DMS79 (cell line): ENCODE measurements at places on chromosomes 4 and X.

DNA sequence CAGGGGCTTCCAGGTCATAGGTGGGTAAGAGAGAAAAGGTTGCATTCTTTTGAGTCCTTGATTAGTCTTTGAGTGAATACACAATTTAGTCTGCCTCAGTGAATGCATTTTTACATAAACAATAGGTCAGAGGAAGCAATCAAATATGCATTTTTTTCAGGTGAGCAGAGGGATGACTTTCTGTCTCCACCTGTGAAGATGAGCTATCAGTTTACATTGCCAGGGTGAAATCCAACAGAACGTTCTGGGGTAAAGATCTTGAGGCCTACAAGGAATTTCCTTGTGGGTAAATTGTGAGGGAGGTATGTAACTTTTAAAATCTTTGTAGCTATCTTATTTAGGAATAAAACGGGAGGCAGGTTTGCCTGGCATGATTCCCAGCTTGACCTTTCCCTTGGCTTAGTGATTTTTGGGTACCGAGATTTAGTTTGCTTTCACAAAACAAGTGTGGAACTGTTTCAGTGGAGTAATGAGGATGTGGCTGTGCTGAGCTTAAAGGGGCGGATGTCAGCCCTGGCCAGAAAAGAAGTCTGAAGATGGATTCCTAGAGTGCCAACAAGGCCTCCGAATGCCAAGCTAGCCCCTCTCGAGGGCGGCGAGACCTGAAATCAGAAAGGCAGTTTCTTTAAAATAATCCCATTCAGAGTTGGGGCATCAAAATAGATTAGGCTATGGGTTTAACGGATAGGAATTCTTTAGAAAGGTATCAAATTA lies 29.5 kb downstream of the TMEM131L start:
- DNase-seq, result no peak

DNA sequence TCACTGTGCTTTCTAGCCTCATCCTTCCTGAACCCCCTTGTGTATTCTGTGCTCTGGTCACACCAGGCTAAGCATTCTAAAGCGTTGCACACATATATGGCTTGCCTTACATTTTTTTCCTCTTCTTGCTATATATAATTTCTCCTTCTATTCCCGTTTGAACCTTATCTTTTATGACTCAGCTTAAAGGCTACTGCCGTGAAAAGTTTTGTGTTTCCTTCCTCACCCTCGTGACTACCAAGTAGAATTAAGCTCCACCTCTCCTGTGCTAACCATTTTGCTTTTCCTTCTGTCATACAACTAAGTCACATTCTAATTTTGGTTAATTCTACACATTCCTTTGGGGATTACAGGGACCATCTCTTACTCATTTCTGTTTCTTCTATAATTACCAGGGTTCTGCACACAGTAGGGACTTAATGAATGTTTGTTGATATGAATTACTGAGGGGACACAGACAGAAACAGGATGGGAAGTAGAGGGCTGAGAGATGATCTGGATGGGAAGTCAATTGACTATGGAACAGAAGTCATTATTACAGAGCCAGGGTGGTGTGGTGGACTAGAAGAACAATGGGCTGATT lies 67.1 kb downstream of the DOCK11 start:
- DNase-seq, result no peak

DNA sequence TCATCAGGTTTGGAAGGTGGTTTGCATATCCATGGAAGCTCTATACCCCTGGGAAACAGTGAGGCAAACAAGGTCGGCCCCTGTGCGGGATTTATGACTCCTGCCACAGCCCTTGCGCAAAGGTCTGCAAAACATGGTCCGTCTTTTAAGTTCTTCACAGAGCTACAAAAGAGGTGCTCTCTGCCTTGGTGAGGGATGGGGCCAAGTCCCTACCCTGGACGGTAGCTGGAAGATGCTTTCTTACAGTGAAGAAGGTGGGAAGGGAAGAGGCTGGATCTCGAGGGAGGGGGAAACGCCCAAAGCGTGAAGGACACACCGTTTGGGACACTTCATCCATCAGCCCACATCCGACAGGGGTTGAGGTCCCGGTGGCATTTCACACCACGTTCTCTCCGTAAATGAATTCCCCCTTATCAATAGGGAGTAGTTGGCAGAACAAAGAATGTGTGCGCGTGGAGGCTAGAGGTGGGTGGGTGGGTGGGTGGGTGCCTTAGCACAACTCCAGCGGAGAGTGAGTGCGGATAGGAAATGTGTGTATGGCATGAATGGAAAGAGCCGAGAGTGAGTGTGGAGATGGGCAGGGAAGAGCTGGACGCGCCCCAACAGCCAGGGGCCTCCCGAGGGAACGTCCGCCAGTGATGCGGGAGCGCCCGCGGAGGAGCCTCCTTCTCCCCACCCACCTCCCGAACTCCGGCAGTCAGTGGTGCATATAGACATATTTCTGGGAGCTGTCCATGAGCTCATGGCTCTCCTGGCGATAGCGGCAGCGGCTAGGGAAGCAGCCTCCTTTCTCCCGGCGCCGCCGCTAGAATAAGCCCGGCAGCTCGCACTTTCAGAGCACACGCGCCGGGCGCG lies 68.3 kb downstream of the LARP7 start:
- no peak for DNase-seq

GRCh38 chr4:178632415-178632814 lies 1190.2 kb upstream of the AGA start:
- DNase-seq, result no peak

- no peak for DNase-seq
Measured at GRCh38 chrX:16484338-16484737, 165.6 kb upstream of the S100G start.

DNA sequence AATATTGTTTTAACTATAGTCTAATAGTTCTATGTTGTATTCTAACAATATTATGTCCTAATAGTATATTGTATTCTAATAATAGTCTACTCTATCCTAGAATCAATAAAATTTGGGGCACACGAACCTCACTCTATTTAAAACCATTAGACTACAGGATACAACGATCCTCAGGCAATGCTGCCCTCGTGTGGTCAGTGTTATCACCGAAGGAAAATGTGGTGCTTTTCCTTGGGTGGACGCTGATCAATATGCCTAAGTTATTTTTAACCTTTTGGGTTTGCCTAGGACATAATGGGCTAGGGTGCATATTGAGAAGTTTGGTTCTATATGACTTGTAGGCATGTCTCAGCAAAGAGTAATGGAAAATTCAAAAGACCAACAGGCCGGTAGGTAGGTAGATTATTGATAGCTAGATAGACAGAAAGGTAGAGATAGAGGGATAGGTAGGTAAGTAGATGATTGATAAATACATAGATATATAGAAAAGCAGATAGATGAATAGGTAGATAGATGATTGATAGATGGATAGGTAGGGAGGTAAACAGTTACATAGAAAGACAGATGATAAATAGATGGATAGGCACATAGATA lies 75.1 kb downstream of the PRKX start:
- no peak for DNase-seq

GRCh38 chr4:117512414-117512813 lies 427.0 kb upstream of the TRAM1L1 start:
- no peak for DNase-seq

DNA sequence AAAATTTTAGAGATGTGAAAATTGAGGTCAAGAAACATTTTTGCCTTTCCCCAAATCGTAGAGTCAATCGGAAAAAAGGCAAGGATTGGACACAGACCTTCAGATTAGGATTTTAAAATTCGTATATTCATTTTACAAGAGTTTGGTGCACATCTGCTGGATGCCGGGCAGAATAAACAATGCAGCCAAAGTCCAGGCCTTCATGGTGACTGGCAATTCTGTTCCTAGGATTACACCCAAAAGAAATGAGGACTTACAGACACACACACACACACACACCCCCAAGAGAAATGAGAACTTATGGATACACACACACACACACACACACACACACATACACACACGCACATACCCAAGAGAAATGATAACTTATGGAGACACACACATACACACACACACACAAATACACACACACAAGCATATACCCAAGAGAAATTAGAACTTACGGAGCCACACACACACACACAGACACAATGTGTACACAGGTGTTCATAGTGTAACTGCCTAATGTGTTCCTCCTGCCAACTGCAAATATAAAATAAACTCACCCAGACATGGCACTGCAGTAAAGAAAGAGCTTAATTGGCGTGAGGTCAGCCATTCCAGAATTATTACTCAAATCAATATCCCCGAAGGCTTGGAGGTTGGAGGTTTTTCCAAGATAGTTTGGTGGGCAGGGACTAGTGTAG lies 165.7 kb upstream of the STS start:
- DNase-seq, result no peak

DNA sequence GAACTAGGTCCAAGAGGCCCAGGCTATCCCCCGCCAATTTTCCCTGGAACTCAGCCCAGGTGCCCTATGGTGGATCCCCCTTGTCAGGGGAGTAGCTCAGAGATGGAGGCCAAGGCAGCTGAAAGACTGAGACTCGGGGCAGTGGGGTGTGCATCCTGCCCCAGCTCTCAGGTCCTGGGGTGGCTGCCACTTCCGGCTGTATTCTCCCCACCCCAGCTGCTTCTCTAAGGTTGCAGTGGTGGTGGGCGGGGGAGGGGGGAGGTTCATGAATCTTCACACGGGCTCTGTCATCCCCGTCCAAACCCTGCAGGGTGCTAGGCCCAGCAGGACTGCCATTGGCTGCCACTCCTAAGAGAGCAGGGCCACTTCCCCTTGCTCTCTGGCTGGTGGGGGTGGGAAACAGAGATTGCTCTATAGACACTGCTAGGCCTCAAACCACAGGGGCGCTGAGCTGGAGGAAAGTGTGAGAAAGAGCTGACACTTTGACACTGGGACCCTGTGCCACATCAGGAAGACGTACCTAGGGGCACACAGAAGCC lies 1.5 kb downstream of the SASH3 start:
- DNase-seq, result no peak

- DNase-seq, result no peak
Measured at GRCh38 chr4:7917669-7918068, 22.0 kb downstream of the AFAP1 start.

GRCh38 chr4:123589301-123589700 lies 192.7 kb downstream of the SPRY1 start:
- DNase-seq, result no peak

DNA sequence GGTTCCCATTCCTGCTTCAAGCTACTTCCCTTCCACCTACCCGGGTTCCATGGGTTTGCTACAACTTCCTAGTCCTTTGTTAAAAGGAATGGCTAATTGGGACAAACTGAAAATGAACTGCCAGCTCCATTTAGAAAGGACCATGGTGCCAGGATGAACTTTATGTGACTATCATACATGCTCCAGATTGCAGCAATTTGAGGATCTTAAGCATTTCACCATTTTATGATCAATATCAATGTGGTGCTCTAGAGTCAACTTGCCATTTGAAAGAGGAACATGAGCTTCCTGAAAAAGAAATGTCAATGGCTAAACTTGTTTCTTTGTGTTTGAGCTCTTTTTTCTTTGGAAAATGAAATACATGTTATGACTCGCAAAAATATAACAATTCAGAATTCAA lies 92.7 kb upstream of the IL15 start:
- no peak for DNase-seq

GRCh38 chrX:134685668-134686067 lies 27.4 kb upstream of the PLAC1 start:
- DNase-seq, result no peak

DNA sequence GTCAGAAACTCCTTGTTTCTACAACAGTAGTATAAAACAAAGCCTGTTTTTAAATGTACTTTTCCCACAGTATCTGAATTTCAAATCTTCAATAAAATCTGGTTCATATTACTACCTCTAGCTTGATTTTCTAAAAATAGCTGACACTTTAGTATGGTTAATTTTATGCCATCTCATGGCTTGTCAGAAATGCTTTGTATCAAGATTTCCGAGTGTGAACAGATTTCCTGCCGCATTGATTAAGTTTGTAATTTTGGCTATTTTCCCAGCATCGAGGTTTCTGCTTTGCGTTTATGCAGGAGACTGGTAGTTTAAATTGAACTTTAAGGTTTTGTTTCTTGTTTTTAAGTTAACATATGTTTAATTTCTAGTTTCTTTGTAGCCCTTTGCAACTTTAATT lies 44.2 kb downstream of the CLCN3 start:
- DNase-seq, result no peak

- DNase-seq, result no peak
Measured at GRCh38 chr4:55186123-55186522, 60.7 kb upstream of the KDR start.

GRCh38 chr4:126583509-126583908 lies 1049.2 kb upstream of the INTU start:
- DNase-seq, result no peak

- DNase-seq, result no peak
Measured at GRCh38 chr4:31041385-31041784, 321.2 kb downstream of the PCDH7 start.

GRCh38 chr4:147709999-147710398 lies 21.9 kb upstream of the ARHGAP10 start:
- no peak for DNase-seq

DNA sequence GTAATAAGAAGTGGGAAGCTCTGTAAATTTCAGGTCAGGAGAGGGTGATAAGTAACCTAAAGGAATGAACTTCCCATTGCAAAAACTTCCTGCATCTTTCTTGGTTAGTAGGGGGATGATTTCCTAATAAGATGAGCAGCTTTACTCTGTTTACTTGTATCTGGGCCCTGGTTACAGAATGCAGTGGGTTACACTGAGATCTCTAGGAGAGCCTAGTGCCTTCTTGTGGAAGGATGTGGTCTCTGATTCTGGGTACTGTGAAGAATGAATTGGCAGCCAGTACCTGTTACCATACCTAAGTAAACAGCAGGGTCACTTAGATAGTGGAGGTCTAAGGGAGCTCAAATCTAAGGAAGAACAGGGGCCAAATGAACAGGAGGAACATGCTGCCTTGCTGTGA lies 320.6 kb downstream of the ARHGAP10 start:
- no peak for DNase-seq

- no peak for DNase-seq
Measured at GRCh38 chr4:89509708-89510281, 202.2 kb upstream of the GPRIN3 start.

GRCh38 chrX:154732421-154733065 lies 18.3 kb downstream of the GAB3 start:
- no peak for DNase-seq

DNA sequence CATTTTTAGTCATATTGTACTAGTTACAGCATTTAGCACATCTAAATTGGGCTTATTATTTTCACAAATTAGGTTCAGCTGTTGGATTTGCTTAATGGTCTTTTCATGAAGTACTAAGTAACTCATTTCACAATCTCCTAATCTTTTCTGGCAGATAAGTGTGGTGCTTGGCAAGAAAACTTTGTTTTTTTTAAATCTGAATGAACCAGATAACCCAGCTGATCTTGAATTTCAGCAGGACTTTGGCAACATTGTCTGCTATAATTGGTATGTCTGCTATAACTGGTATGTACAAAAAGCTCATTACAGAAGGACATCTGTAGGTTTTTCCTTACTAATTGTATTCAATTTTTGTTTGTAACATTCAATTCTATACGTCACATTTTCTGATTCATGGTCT lies 22.7 kb downstream of the WDR19 start:
- DNase-seq, result no peak

GRCh38 chr4:46715468-46715867 lies 193.6 kb downstream of the COX7B2 start:
- DNase-seq, result no peak

GRCh38 chrX:16042980-16043379 lies 80.4 kb upstream of the GRPR start:
- DNase-seq, result no peak
